ENCODE measurements at places on chromosomes 13 and 19. TPM values are rescaled to one million over a fixed set of nuclear protein-coding genes. Genes with fewer than 3 reads are reported as not detected.

GRCh38 chr13:61608138-61608537, 192.5 kb upstream of the PCDH20 start:
- H3K4me1 ChIP-seq, result no peaks in the 10 kb centered on the region
- DNase-seq, result no peak
- H3K4me3 ChIP-seq, result no peak overlapping the region
- H3K27ac ChIP-seq, result no peak overlapping the region

DNA sequence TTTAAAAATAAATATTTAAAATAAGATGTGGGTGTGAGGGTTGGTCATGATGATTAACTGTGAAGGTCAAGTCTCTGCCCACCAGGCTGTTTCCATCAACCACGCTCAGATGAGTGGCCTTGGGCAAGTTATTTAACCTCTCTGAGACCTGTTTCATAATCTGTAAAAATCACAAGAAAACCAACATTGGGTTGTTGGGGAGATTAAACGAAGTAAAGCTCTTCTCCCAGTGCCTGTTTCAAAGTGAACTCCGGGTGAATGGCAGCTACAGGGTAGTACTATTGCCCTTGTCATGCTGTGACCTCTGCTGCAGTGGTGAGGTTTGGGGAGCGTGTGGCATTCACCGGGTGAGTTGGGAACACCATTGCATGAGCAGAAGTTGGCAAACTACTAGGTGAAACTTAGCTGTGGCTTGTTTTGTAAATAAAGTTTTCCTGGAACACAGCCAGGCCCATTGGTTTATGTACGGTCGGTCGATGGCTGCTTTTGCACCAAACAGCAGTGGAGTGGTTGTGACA, 153.2 kb downstream of the USP12 start:
- H3K27me3 ChIP-seq, result no peaks in the 10 kb centered on the region
- no peaks in the 10 kb centered on the region for H3K36me3 ChIP-seq
- peak overlapping the region; percentile 54 for H3K27ac ChIP-seq

DNA sequence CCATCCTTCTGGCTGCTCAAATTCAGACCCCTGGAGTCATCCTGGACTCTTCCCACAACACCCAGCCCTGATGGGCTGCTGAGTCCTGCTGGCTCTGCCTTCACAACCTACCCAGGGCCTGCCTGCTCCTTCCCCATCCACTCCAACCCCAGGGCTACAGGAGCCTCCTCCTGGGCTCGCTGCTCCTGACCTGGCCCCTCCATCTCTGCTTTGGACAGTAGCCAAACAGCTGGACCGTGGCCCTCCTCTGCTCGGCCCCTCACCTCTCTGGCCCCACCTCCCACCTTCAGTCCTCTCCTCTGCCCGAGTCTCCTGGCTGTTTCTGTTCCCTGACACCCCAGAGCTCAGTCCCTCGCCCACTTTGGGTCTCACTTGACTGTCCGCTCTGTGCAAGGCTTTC, 66.7 kb downstream of the CEBPG start:
- H3K4me1 ChIP-seq, result no peaks in the 10 kb centered on the region
- peaks cover 15% of the 10 kb centered on the region for H3K36me3 ChIP-seq
- no peak overlapping the region for H3K27ac ChIP-seq
- no peak overlapping the region for H3K4me3 ChIP-seq
- no peaks in the 10 kb centered on the region for H3K27me3 ChIP-seq

DNA sequence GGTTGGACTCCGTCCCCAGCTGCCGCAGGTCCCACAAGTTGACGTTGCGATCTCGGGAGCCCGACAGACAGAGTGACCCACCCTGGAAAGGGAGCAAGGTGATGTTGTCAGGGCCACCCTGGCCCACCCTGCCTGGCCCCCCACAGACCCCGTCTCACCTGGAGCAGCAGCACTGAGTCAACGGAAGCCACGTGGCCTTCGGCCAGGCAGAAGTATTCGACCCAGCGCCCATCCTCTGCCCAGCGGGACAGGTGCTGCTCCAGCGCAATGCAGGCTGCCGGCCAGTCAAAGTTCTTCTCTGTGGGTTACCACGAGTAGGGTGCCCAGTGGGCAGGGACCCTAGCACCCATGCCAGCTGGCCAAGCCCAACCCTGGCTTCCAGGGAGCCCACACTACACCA, 1.8 kb downstream of the FBXW9 start:
- H3K27me3 ChIP-seq, result no peaks in the 10 kb centered on the region
- no peak overlapping the region for H3K27ac ChIP-seq
- no peak overlapping the region for H3K4me3 ChIP-seq
- no peak for DNase-seq
- H3K36me3 ChIP-seq, result peaks cover 10% of the 10 kb centered on the region

- no peaks in the 10 kb centered on the region for H3K27me3 ChIP-seq
- no peak overlapping the region for H3K27ac ChIP-seq
- peak; percentile 94 for DNase-seq
- peaks cover 13% of the 10 kb centered on the region for H3K4me1 ChIP-seq
Observed at GRCh38 chr19:4759388-4760284, 31.9 kb upstream of the FEM1A start.

GRCh38 chr19:55304279-55304978, 20.6 kb downstream of the BRSK1 start:
- H3K36me3 ChIP-seq, result peaks cover 26% of the 10 kb centered on the region
- H3K4me3 ChIP-seq, result no peak overlapping the region
- H3K27me3 ChIP-seq, result no peaks in the 10 kb centered on the region
- no peak for DNase-seq
- H3K4me1 ChIP-seq, result peaks cover 11% of the 10 kb centered on the region

DNA sequence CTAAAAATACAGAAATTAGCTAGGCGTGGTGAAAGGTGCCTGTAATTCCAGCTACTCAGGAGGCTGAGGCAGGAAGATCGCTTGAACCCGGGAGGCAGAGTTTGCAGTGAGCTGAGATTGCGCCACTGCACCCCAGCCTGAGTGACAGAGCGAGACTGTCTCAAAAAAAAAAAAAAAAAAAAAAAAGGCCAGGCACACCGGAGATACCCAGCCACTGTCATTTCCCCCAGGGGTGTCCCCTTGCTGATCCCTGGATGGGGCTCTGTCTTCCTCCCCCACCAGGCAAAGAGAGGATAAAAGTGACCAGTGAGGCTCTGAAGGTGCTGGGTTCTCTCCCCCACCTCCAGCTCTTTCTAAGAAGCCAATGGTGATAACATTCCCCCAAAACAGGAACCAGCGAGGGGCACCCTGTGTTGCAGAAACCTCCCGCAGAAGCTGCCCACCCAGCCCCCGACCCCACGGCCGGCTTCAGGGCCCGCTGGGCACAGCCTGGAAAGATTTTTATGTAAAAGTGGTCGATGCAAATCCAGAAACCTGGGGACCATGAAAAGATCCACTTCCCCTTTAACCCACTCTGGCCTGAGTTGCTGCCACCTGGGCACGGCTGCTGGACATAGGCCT, 61.4 kb upstream of the KLF2 start:
- no peak overlapping the region for H3K4me3 ChIP-seq
- H3K4me1 ChIP-seq, result peaks cover 17% of the 10 kb centered on the region
- no peaks in the 10 kb centered on the region for H3K36me3 ChIP-seq
- H3K27me3 ChIP-seq, result no peaks in the 10 kb centered on the region
- no peak for DNase-seq

CYP2A7 gene
- not detected for total RNA-seq

LAIR1 gene
- total RNA-seq, result 23.4 TPM

NXNL1 gene
- total RNA-seq, result not detected

All from esophagus muscularis mucosa (tissue), 4 donors.